ENCODE measurements at places on chromosomes 4 and X. TPM values are rescaled to one million over a fixed set of nuclear protein-coding genes. Genes with fewer than 3 reads are reported as not detected.

Gene KLHL4
- 2.4 TPM for total RNA-seq

- DNase-seq, result peak; percentile 69
Measured at GRCh38 chrX:78104447-78105176, 564 bp downstream of the PGK1 start.

- no peak for DNase-seq
Measured at GRCh38 chr4:11814758-11815157, 386.1 kb upstream of the HS3ST1 start.

- DNase-seq, result no peak
Measured at GRCh38 chr4:7322166-7322991, 112.4 kb downstream of the PSAPL1 start.

DNA sequence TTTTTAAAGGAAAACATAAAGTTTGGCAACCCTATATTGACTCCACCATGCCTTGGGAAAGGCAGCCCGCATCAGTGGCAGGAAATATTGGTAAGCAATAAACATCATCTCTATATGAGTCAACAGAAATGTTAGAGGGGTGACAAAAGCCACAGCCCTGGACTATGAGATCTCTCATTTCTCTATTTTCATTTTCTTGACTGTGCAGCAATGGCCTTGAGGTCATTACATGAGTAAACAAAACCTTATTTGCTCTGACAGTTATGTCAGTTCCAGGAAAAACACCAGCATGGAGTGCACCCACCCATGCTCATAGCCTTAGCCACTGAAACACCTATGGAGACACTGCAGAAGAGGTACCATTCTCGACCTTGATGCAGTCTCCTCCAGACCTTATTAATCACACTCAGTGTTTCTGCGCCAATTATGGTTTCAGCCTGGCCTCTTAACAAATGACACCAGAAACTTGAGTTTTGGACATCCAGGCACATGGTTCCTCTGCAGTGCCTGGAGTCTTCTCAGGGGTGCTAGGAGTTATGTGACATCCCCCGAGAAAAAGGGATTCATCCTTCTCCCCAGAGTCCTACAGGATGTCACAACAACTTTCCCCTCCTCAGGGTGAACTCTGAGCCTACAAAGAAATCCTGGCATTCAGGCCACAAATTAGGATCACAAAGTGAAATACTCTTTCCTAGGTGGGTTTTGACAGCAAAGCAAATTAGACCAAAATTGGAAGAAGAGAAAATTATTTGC is 16.0 kb upstream of the HPGD start:
- no peak for DNase-seq

All from right atrium auricular region (tissue), 2 donors.